ENCODE measurements at places on chromosomes 12 and 14.

DNA sequence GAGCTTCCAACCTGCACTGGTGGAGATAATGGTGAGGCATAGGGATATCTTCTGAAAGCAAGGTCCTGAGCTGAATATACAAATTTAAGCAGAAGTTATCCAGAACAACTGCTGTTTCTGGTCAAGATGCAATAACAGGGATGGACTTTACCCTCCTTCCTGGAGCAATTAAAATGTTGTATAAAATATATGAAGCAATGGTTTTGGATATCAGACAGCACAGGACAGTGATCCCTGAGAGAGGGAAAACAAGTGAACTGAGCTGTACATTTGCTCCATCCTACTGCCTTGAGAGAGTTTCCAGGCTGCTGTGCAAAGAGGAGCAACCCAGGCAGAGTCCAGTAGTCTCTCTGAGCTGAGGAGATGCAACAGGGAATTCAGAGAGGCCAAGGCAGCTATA, 36.0 kb upstream of the CTDSP2 start:
- DNase-seq: no peak

DNA sequence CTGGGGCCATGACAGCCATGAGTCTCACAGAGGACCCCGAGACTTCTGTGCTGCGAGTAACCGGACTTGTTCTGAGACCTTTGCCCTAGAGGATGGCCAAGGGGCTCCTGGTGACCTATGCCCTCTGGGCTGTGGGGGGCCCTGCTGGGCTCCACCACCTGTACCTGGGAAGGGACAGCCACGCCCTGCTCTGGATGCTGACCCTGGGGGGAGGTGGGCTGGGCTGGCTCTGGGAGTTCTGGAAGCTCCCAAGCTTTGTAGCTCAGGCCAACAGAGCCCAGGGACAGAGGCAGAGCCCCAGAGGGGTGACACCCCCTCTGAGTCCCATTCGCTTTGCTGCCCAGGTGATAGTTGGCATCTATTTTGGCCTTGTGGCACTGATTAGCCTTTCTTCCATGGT, 2.1 kb downstream of the DNAJC22 start:
- no peak for DNase-seq

GRCh38 chr14:36672095-36672494, 10.4 kb downstream of the PAX9 start:
- no peak for DNase-seq

DNA sequence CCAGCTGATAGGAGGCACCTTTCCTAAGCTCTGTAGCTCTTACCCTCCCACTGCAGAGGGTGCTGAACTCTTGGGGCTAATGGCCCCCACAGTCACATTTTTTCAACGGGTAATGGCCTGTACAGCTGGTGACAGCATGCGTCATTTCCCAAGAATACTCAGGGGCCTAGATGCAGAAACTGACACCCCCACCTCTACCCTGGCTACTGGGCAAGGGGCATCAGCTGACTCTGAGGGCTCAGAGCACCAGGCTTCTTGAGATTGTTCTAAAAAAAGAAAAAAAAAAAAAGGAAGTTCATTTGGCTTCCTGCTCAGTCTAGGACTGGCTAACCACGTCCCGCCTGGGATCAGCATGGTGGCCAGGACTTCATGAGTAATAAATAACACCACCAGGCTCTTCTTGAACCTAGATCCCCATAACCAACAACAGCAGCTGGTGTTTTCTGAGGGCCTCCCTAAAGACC, 35.2 kb downstream of the ZFP36L1 start:
- no peak for DNase-seq

- DNase-seq: no peak
Observed at GRCh38 chr12:69430942-69431590, 39.1 kb upstream of the FRS2 start.

- DNase-seq: no peak
Observed at GRCh38 chr12:108642269-108642870, 8.7 kb upstream of the SELPLG start.

DNA sequence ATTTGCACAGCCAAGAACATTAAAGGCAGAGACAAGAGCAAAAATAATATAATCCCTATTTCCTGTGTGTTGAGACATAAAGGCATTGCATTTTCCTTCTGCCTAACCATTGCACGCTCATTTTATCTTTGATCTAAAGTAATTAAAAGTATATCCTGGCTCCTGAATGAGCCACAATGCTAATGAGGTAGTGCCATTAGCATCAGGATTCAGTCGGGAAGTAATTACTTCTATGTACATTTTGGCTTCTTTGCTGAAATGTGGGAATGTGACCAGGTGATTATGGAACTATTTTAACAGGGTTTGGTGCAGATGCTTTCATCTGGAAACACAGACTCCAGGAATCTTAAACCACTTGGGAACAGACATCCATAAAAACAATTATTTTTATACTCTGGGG, 77.4 kb downstream of the TMTC1 start:
- DNase-seq: no peak

DNA sequence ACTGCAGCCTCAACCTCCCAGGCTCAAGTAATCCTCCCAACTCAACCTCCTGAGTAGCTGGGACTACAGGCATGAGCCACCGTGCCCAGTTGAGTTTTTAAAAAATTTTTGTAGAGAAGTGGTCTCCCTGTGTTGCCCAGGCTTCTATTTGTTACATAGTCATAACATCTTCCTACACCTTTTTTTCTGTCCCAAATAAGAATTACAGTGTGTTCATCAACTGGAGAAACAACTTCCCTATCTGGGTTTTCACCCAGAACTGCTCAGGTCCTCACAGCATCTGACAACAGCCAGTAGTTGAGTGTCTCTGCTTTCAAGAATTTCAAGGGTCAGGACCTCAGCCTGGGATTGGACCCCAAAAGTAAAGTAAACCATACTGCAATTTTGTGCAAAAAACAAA, 235.2 kb upstream of the AMIGO2 start:
- no peak for DNase-seq

DNA sequence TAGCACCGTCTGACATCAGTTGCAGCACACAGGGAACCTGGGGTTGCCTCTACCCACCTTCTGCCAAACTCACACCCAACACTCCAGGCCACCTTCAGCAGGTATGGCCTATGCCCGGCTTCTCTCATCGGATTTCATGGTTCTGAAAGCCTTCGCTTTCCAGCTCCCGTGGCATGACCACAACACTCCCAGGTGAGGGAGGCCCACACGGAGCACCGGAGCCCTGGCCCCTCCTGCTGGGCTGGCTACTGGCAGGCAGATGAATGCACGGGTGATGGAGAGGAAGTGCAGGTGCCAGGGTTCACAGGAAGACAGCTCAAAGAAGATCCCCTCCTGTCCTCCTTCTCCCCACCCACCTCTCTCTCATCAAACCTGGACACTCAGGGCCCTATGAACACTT, 37.2 kb downstream of the CACNA2D4 start:
- no peak for DNase-seq

- no peak for DNase-seq
Observed at GRCh38 chr12:127899971-127900370, 367.0 kb upstream of the TMEM132C start.

GRCh38 chr14:22225516-22226140, 363.4 kb downstream of the DAD1 start:
- no peak for DNase-seq

DNA sequence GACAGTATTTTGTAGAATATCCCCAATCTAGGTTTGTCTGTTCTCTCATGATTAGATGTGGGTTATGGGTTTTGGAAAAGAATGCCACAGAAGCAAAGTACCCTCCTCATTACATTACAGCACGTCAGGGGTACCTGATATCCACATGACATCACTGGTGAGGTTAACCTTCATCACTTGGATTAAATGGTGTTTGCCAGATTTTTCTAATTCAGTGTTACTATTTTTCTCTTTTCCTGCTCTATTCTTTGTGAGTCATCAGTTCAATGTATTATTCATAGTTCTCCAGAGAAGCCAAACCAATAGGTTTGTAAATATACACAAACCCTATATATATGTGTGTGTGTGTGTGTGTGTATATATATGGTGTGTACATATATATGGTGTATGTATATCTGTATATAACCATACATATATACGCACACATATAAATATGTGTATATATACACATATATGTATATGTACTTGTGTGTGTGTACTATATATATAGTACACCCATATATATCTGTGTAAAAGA, 131.4 kb downstream of the LMNTD1 start:
- DNase-seq: no peak

- DNase-seq: no peak
Observed at GRCh38 chr12:89924191-89924590, 215.6 kb upstream of the ATP2B1 start.

DNA sequence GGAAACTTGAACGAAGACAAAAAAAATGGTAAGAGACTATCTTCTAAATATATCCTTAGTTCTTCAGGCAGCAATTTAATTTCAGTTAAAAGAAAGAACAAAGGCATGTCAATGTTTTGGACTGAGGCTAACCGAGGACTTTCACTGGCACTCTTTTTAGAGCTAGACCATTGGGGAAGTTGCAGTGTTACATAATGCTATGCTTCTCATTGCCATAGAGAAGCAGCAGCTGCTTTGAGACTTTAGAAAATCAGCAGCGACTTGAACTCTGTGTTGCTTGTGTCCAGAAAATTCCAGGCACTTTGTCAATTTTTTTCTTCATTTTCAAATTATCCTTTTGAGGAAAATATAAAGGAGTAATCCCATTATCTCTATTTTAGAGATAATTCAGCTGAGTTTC, 964.2 kb downstream of the NRXN3 start:
- no peak for DNase-seq

- no peak for DNase-seq
Observed at GRCh38 chr12:110370732-110371231, 32.7 kb downstream of the ANAPC7 start.

DNA sequence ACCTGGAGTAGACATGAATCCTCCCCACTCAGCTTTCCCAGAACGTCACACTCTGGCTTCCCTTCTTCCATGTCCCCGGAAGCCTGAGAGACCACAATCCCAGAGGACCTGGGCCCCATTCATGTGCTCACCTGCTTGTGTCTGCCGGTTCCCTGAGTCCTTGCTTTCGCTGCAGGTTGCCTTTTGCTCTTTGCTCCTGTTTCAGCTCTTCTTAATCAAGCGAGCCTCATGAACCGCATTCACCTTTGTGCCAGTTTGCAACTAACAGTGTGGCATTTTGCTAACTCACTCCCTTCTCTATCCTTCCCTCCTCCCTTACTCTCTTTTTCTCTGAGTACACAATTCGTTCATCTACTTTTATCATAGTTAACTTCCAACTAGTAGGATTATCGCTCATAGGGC, 23.1 kb downstream of the ENTPD5 start:
- DNase-seq: no peak

- no peak for DNase-seq
Observed at GRCh38 chr12:15919418-15919817, 8.3 kb downstream of the DERA start.

DNA sequence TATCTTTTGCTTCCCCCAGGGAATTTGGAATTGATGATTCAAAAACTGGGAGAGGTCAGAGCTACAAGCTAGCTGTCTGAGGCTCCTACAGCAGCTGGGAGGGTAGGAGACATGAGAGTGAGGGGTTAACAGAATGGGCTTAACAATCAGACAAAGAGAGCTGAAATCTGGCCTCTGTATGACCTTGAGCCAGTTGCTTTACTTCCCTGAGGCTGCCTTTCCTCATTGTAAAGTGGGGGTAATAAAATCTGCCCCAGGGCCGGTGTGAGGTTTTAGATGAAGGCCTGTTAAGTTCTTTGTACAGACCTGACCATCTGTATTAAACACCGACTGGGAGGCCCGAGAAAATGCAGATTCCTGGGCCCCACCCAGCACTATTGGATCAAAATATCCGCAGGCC, 164.3 kb upstream of the NOS1 start:
- DNase-seq: no peak

DNA sequence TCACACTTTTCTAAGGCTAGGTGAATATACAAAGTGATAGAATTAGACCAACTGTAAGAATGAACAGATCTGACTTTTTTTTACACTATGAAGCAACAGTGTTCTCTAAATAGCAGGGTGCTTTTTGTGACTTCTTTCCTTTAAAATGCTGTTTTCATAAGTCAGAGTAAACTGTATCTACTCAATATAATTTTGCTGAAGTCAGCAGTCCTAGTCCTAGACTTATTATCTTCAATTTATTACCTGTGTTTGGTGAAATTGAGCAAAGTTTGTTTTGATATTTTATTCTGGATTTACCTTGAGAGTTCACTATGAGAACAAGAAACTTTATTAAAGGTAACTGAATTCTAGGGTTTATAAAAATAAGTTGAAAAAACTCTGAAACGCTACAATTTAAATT, 651.3 kb upstream of the MIS18BP1 start:
- DNase-seq: no peak

GRCh38 chr12:42281844-42282243, 43.8 kb upstream of the YAF2 start:
- no peak for DNase-seq

DNA sequence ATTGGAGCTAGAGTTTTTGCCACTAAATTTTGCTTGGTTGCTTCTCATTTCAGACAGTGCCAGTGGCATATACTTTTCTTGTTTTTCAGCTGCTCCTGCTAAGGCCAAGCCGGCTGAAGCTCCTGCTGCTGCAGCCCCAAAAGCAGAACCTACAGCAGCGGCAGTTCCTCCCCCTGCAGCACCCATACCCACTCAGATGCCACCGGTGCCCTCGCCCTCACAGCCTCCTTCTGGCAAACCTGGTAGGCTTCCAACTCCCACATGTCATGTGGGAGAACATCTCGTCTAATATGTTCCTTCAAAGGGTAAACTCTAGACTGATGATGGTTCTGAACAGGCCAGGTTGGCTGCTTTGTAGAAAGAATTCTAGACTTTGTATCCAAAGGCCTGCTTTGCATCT, 11.0 kb downstream of the DLST start:
- no peak for DNase-seq

DNA sequence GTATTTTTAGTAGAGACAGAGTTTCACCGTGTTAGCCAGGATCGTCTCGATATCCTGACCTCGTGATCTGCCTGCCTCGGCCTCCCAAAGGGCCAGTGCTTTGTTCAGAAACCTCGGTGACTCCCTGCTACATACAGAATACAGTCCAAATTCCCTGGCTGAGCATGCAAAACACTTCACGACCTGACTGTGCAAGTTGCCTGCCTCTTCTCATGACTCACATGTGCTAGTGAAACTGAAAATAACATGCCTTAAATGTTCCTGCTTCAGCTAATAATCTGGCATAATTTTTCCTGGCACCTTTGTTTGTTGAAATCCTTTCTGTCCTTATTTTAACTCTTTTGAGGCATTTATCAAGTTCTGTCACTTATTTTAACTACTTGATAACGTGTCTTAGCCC, 8.2 kb downstream of the DMAC2L start:
- no peak for DNase-seq

DNA sequence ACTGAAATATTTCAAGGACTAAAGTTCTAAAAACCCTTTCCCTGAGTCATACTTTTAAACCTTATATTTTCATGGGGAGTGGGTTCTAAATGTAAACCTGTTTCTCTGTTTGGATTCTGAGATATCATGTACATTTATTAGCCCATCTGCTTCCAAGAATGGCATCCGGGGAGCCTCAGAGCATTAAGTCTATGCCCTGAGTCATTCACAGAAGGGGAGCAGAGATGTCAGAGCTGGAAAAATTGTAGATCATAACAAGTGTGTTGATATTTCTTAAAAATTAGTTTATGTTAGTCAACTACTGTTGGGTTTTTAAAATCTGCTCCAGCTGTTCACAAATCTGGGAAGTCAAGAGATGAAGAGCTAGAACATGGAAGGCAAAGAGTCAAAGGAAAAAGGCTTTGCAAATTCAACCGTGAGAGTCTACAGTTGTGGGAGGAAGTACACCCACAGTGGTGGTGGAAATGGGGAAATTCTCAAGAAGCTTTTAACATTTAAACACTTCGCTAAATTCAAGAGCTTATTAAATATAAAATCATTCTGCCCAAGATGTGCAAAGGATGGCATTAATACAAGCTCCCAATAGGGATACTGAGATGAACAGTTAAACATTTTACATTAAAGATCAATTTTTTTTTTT, 70.5 kb upstream of the FLRT2 start:
- no peak for DNase-seq
